ENCODE measurements at places on chromosomes 4 and X.

- no peak for DNase-seq
Observed at GRCh38 chr4:92506933-92507332, 203.2 kb downstream of the GRID2 start.

DNA sequence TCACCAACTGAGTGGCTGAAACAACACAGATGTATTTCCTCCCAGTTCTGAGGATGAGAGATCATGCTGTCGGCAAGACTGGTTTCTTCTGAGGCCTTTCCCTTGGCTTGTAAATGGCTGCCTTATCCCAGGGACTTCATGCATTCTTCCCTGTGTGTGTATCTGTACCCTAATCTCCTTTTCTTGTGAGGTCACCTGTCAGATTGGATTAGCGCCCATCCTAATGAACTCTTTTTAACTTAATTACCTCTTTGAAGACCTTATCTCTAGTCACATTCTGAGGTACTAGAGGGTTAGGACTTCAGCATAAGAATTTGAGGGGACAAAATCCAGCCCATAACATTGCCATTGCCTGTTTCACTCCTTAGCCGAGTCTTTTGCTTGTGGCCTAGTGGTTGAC, 59.5 kb upstream of the TMEM150C start:
- no peak for DNase-seq

DNA sequence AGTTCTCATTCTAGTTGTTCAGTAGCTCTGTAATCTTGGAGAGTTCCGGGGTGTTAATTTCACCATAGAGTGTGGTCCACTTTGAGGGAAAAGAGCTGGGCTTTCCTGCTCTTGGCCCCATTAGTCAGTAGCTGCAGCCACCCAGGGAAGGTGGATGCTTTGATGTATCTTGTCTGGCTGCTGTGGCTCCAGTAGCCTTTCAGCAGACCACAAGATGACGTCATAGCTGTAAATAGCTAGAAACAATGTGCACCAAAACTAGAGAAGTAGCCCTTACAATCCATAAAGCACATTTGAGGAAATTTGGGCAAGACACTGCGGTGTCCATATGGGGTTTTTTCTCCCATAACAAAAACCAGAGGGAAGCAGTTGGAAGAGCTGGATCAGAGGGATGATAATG, 32.9 kb upstream of the PRPS2 start:
- no peak for DNase-seq

DNA sequence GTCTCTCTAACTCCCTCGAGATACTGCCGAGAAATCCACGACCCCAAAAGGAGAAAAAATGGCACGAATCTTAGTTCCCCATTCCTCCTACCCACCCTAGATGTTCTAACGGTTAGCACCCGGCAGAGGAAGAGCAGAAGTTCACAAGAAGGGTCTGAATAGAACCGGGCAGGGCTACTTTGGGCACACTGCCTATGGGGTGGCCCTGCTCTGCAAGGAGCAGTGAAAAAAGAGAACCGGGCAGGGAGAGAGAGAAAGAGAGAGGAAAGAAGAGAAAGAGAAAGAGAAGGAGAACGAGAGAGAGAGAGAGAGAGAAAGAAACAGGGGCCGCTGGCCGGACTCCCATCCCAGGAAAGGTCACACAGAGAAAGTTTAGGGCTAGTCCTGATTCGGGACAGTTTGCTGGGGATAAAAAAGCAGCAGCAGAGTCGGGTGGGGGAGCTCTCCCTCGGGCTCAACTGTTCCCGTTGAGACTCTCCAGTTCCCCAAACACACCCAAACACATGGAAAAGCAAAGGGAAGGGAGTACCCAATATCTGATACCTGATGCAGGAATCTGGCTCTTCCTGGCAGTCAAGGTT, 468 bp downstream of the GLA start:
- DNase-seq: no peak

- DNase-seq: no peak
Observed at GRCh38 chr4:151676301-151676700, 84.5 kb downstream of the GATB start.

DNA sequence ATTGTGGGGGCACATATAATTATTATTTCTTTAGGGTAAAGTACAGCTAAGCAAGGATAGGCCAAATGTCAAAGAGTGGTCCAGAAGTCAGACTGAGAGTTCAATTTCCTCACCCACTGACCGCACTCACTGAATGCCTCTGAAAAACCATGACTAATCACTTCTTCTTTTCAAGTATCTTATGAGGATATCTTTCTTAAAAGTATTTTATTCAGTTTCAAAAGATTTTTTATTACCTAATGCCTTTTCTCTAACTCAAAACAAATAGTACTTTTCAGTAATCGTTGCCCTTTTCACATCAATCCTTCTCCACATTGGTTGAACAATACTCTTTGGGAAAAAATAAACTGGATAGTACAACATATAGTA, 61.7 kb upstream of the CAMK2D start:
- DNase-seq: no peak
